ENCODE measurements at places on chromosomes 5 and 9. TPM values are rescaled to one million over a fixed set of nuclear protein-coding genes. Genes with fewer than 3 reads are reported as not detected.

GRCh38 chr5:76475385-76475784 is 72.3 kb downstream of the IQGAP2 start:
- DNase-seq = no peak

DNA sequence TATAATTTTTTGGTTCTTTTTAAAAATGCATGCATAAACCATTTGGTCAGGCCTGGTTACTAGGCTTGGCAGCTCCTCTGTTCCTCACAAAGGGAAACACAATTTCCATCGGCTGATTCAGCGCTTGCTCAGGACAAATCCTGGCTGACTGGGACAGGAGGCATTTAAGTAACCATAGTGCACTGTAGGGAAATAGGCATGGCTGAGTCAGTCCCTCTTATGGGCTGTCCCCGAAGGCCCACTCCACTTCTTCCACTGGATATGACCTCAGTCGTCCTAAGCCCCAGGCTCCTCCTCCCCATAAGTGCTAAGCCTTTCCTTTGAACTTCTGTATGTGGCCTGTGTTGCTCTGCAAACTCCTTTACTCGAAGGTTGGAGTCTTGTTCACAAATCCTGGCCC is 71.2 kb upstream of the GLIS3 start:
- DNase-seq = no peak

GRCh38 chr5:4700069-4700468 is 440.1 kb upstream of the ADAMTS16 start:
- no peak for DNase-seq

DNA sequence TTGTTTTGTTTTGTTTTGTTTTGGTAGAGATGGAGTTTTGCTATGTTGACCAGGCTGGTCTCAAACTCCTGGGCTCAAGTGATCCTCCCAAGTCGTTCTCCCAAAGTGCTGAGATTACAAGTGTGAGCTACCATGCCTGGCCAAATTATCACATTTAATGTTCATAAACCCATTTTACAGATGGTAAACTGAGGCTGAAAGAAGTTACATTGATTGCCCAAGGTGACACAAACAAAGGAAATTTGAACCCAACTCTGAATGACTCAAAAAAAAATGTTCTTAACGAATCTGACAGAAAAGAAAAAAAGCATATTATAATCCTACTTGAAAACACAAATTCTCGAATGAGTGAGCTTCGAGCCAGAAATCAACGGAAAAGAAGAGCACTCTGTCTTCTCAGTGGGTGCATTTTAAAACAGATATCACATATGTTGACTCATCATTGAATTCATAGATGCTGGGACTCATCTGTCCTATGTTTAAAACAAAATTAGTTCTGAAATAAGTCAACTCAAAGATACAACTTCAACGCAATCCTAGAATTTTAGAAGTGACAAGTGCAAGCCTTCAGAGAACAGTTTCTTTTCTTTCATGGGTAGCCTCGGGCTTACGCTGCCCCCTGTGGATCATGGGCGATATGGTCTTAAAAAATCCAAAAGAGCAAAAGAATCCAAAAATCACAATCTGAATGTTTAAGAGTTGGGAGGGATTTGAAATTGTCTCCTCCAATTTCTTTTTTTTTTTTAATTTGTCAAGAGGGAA is 28.4 kb downstream of the TIMD4 start:
- no peak for DNase-seq

GRCh38 chr9:785997-786396 is 55.5 kb upstream of the DMRT1 start:
- DNase-seq = no peak

The STPG3 gene
- total RNA-seq = not detected

GRCh38 chr9:108269371-108269770 is 586.4 kb downstream of the ACTL7B start:
- no peak for DNase-seq

- no peak for DNase-seq
These were observed 164.8 kb downstream of the ARHGAP26 start for GRCh38 chr5:142935014-142935413.

DNA sequence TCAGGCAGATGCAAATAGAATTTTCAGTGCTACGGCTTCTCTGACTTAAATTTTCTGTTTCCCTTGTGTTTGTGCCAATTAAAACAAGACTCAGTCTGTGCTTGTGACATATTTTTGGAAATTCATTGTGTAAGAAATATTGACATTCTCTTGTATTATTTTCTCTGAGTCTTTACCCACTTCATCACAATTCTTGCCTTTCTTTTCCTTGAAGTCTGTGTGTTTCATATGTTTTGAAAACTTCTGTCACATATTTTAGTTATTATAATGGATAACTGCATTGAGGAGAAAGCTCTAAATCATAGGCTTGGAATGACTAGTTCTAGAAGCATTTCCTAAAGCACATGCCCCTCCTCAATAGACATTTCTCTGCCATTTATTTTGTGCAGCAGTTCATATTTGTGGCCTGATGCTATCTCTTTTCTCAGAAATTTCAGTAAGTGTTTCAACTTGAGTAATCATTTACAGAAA is 206.6 kb downstream of the PALM2AKAP2 start:
- no peak for DNase-seq

The SGCD gene
- total RNA-seq = not detected

The GHR gene
- 0.32 TPM for total RNA-seq

DNA sequence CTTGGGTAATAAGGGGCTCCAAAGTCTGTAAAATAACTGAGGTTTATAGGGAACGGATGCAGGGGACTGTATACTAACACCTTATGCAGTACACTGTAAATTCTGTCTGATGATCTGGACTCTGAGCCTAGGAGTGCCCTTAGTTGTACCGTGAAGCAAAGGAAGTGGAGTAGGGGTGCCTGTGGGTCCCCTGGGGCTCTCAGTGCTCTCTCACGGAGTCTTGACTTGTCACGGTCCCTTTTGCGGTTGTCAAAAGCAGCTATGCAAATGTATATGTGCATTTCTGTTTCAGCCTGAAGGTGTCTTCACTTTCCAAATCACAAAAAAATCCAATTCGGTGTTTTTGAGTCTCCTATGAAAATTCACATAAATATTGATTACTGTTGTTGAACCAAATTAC is 17.8 kb downstream of the DMRT1 start:
- DNase-seq = peak; percentile 69

GRCh38 chr9:127873223-127873691 is 4.2 kb downstream of the AK1 start:
- DNase-seq = no peak

GRCh38 chr9:20945269-20945668 is 86.2 kb downstream of the HACD4 start:
- DNase-seq = no peak

- no peak for DNase-seq
These were observed 483.2 kb upstream of the BRINP1 start for GRCh38 chr9:119852390-119852789.
